Stimulated activated CD8-positive, alpha-beta memory T cell treated with anti-CD3 and anti-CD28 coated beads, Interleukin-15, amount 100 ng/mL, for 48 hours (primary cell): ENCODE measurements at places on chromosomes 6 and 20.
A peak's percentile ranks its signal among the peaks of the same experiment; 100 is the strongest.

DNA sequence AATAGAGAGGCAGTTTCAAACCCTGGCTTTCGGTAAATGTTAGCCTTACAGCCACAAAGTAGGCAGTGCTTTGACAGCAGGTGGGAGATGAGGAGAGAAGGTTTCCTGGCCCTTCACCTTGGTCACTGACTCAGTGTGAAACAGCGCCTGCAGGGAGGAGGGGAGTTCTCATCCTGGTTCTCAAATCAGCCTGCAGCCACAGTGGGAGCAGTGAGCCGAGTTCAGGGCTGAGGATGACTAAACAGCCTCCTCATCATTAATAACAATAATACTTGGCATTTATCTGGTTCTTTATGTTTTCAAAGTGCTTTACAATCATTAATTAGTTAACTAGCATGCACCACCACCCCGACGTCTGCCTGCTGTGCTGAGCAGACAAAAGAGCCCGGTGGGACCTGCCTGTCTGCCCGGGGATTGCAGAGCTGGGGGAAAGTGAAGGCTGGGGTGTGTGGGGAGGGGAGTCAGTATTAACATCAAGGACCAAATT, 59.6 kb downstream of the PRDM1 start:
- DNase-seq: peak; percentile 40

DNA sequence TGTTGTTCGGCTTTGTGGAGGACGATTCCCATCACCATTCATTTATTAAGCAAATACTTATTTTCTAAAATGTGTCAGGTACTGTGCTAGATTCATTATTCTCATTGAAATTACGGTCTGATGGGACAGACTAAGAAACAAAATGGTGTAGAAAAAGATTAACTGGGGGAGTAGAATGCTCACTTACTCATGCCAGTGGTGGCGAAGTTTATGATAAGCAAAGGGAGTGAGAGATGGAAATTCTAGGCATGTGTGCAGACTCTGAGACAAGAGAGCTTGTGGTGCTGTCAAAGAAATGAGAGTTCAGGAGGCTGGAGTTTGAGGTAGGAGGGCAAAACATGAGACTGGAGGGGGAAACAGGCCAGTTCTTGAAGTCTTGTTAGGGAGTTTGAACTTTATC, 896 bp downstream of the RPP21 start:
- DNase-seq: no peak

- DNase-seq: peak; percentile 17
These were observed 46.4 kb upstream of the ADTRP start for GRCh38 chr6:11824986-11825385.

GRCh38 chr6:147337921-147338320, 133.7 kb downstream of the STXBP5 start:
- DNase-seq: no peak

DNA sequence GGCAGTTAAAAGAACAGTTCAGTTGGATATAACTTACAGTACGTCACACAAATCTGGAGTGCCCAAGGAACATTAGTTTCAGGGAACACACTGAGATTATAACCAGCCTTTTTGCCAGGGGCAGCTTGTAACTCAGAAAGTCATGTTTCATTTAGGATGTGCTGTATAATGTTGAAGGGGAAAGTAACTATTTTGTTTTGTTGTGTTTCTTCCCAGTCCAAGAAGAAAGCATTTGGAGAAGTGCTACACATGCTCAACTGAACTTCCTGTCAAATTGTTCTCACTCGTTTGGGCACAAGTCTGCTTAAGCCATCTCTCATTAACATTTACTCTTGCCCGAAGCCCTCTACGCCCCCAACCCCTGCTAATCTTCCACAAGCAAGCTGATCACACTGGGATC, 157.9 kb downstream of the BTBD9 start:
- no peak for DNase-seq

GRCh38 chr20:34776177-34776576, 49.3 kb downstream of the NCOA6 start:
- DNase-seq: no peak

DNA sequence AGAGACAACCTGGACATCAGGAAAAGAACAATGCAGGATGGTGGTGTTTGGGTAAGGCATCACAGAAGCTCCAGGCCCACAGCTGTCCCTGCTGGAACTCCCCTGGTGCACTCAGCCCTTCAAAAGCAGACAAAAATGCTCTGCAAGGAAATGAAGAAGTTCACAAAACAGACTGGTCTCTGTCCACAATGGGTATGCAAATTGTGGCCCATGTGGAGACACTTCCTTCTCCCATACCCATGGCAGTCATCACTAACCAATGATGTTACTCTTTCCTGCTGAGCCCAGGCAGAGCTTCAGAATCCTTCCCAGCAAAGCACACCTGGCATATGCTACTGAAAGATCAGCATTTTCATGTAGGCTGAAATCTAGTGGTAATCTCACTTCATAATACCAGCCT, 42.6 kb upstream of the PXDC1 start:
- DNase-seq: no peak

DNA sequence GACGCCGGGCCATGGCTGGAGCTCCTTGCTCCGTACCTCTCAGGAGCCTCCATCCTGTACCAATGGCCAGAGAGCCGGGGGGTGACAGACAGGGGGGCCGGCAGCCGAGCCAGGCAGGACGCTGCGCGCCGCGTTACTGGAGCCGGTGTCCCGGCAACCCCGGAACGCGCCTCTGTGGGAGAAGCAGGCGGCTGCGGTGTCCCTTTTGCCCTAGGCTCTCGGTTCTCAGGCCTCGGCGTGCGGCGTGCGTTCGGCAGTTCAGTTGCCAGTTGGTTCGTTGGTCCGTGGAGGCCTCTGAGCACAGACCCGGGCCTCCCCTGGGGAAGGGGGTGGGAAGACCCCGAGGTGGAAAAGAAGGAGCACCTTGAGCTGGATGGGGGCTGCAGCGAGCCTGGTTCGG, at the start of gene SPATS1:
SPATS1 (plus strand) TSS at position 162 of the 400 bp plus-strand sequence. CDS start 446 bp downstream, outside the sequence.
- DNase-seq: no peak

DNA sequence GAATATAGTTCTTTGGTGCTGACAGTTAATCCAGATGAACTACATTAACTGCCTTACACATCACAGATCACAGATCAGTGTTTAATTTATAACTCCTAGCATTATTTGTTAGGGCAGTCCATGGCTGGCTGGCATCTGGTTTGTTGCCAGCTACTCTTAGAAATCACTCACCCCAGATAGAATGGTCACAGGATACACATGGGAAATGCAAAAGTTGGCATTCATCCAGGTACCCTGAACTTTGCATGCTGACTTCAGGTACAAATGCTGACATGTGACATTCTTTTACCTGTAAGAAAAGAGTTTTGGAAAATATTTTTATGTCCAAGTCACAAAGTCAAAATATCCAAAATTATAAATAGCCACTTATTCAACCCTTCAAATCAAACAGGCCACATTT, 20.2 kb downstream of the FBXL4 start:
- no peak for DNase-seq

DNA sequence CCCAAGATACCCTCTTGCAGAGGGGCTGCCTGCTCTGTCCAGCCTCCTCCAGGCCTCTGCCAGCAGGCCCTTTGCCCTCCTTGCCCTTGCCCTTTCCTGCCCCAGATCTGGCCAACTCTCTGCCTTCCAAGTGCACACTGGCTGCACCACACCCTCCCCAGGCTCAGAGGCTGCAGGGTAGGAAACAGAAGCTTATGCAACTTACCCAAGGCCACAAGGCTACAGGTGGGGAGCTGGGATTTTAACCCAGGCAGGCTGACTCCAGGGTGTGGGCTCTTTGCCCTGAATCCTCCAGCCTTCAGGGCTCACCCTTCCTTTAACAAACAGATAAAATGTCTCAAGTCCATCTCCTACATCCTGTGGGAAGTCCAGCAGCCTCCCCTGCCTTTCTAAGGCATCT, 14.5 kb upstream of the TRAF3IP2 start:
- no peak for DNase-seq

GRCh38 chr6:157759028-157759427, 64.0 kb upstream of the SNX9 start:
- DNase-seq: no peak

DNA sequence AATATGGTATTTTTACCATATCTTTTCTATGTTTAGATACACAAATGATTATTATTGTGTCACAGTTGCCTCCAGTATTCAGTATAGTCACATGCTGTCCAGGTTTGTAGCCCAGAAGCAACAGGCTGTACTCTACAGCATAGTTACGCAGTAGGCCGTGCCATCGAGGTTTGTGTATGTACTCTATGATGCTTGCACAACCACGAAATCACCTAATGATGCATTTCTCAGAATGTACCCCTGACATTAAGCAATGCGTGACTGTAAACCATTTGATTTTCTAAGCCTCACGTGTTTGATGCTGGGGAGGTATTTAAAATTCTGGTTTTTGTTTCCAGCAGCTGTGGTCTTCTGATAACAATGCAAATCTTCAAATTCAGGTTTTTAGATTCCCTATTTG, 207.6 kb downstream of the UST start:
- DNase-seq: no peak

- no peak for DNase-seq
These were observed 202.7 kb downstream of the TFAP2C start for GRCh38 chr20:56831795-56832194.

DNA sequence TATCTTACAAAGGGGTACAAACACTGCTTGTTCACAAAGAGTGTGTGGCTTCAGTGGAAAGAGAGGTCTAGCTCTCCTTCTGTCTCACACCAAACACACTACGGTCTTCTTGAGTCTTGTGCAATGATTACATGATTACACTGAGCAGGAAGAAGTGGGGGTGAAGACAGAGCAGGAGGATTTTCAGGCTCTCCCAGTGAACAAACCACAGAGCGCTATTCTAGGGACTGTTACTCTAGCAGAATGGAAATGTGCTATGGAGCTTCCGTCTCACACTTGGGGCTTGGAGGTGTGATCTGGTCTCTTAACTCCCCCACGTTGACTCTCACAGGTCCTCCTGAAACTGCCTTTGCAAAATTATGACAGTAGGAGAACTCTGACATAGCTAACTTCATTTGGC, 203.4 kb downstream of the MYLK4 start:
- no peak for DNase-seq

DNA sequence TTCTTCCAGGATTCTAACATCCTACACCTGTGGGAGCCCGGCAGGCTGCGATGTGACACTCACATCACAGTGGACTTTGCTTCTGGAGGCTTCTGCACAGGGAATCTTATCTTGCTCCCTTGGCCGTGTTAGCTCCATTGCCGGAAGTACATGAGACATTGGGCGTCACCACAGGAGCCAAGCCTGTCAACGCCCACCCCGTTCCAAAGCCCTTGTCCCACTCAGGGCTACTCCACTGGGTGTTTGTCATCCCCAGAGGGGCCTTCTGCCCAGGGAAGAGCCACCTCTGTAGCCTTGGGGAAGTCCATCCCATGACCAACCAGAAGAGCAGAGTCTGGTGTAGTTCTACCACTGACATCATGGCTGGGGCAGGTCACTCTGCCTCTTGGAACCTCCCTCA, 1.7 kb downstream of the RAB44 start:
- DNase-seq: no peak

GRCh38 chr6:25222006-25222678, 57.0 kb upstream of the CARMIL1 start:
- no peak for DNase-seq

GRCh38 chr20:3652676-3653596, 10.3 kb downstream of the GFRA4 start:
- no peak for DNase-seq

DNA sequence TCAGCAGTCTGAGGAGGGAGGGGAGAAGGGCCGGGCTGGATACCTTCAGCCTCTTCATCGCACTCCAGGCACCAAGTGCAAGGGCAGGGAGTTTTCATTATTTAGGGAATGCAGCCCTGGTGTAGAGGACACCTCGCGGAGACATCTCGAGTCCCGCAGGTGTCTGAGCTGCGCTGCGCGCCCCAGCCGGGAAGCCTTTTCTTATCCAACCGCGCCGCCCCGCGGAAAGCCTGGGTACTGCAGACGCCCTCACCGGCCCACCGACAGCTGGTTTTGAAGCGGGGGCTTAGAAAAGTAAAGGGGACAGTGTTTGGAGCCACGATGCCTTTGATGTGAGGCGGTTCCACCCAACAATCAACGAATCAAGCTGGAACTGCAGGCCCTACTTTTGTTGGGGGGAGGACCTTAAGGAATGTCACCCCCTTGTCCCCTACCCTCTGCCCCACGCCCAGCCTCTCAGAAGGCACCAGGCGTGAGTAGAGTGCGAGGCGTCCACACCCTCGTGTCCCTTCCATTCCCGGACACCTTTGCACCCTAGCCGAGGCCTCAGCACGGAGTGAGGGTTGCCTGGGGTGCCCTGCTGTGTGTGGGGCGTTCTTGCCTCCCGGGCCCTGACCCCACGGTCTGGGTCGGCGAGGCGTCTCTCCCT, 8.6 kb downstream of the NKX2-2 start:
- peak; percentile 65 for DNase-seq

- no peak for DNase-seq
These were observed 162.8 kb downstream of the SCML4 start for GRCh38 chr6:107661291-107661690.

DNA sequence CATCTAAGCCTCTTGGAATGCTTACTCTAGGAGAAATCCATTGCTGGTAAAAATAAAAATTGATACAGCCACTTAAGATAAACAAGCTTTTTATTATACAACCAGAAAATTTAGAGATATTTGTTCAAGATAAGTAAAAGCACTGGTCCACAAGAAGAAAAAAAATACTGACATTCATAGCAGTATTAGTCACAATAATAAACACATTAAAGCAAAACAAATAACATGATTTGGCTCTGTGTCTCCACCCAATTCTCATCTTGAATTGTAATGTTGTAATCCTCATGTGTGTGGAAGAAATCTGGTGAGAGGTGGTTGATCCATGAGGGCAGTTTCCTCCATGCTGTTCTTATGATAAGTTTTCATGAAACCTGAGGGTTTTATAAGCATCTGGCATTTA, 1093.5 kb upstream of the ADGRB3 start:
- no peak for DNase-seq

- no peak for DNase-seq
These were observed 120.1 kb downstream of the SLC23A2 start for GRCh38 chr20:4881006-4881730.

DNA sequence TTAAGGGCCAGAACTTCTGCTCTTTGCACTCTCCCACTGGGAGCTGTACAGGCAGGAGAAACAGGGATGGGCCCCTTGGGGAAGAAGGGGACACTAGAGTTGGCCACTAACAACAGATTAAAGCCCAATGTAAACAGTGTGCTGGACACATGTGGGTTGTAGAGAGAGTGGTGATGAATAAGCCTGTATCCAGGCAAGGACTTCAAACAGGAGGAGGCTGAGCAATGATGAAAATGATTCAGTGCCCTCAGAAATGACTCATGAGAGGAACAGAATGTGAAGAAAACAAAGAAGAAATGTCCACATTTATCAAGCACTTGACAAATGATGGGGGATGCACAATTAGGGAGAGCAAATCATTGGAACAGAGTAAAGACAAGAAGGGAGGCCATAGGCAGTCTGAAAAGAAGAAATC, 242.3 kb downstream of the TBX18 start:
- DNase-seq: no peak

- no peak for DNase-seq
These were observed 17.7 kb downstream of the MAS1 start for GRCh38 chr6:159908535-159908934.
